ENCODE measurements at places on chromosomes 16 and 17.
A peak's percentile ranks its signal among the peaks of the same experiment; 100 is the strongest.

- DNase-seq = no peak
Observed at GRCh38 chr16:66427036-66427860, at the start of gene BEAN1. TSS of gene BEAN1 (plus strand) at chr16:66427295. CDS start at chr16:66437677, 10,382 bp downstream.

DNA sequence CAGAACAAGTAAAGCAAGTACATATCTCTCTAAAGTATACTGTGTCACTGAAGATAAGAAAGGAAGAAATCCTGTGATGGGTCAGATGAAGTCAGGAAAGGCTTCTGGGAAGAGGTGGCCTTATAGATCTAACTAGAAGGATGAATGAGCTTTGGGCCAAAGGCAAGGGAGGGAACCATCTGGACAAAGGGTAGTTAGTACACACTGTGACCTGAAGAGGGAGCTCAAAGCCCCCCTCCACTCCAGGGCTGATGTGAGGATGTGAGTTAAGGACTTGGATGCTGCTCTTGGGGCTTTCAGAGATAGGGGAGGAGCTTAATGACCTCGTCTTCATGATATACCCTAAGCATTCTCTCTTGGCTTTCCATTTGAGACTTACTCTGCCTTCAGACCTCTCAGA lies 185.3 kb upstream of the CACNG3 start:
- DNase-seq = peak; percentile 10

DNA sequence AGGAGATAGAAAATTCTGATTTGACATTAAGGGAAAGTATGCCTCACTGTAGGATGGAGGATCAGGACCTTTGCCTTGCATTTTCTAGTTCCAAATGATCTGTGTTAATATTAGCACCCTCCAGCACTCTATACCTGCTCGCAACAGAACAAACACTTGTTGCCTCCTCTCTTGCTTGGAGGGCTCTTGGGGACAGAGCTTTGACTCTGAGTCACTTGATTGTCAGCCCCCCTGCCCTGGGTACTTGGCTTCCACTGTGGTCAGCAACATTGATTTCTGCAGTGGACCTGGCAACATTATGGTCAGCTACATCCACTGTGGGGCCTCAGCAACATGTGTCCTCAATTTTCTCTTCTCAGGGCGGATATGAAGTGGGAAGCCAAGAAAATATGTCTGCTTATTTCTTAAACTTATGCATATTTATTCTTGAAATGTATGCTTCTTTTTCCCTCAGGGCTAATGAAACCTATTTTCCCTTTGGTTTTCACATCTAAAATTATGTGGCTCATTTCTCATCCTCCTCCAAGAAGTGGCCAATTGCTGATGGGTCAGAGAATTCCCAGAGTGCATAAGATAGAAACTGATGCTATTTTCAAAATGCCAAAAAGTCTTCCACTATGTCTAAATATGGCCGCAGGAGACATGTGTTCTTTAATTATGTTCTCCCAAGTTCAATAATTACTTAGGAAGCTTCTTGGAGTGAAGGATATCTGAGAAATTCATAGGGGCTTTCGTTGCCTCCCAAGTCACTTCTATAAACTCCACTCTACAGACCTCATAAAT lies 94.6 kb upstream of the SMIM36 start:
- no peak for DNase-seq

- peak; percentile 89 for DNase-seq
Observed at GRCh38 chr16:15427648-15428239, 6.6 kb upstream of the BMERB1 start.

DNA sequence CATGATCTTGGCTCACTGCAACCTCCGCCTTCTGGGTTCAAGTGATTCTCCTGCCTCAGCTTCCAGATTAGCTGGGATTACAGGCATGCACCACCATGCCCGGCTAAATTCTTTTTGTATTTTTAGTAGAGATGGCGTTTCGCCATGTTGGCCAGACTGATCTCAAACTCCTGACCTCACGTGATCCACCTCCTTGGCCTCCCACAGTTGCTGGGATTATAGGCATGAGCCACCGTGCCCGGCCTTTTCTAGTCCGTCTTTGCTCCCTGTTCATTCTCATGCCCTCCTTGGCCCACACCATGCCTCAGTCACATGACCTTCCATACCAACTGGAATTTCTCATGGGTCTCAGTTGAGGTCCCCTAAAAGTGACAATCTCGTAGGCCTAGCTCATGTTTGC lies 86.9 kb downstream of the SNX29 start:
- no peak for DNase-seq

DNA sequence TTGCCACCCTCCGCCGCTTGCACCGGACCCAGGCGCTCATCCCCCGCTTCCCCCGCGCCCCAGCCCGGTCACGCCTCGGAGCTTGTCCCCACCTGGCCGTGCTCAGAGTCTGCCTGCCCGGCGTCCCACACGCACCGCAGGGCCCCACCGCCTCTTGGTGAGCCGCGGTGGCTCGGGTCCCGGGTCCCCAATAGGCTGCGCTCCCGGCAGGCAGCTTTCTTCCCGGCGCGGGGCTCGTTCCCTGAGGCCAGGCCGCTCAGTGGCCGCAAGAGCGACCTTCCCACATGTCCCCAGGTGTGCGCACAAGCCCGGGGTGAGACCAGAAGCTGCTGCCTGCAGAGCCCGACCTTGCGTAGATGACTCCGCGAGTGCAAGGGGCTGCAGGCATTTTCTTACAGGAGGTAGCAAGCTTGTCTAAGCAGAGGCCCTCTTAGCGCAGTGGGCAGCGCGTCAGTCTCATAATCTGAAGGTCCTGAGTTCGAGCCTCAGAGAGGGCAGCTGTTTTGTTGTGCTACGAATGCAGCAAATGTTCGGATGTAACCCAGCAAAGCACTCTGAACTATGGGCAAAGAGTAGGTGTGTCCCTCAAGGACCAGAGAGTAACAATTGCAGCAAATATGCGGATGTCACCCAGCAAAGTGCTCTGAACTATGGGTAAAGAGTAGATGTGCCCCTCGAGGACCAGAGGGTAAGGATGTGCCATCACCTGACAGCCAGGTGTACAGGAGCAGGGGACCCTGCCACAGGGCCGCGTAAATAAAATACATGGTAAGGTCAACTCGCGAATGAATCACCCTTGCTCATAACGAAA lies 15.6 kb downstream of the TLE7 start:
- DNase-seq = peak; percentile 75

DNA sequence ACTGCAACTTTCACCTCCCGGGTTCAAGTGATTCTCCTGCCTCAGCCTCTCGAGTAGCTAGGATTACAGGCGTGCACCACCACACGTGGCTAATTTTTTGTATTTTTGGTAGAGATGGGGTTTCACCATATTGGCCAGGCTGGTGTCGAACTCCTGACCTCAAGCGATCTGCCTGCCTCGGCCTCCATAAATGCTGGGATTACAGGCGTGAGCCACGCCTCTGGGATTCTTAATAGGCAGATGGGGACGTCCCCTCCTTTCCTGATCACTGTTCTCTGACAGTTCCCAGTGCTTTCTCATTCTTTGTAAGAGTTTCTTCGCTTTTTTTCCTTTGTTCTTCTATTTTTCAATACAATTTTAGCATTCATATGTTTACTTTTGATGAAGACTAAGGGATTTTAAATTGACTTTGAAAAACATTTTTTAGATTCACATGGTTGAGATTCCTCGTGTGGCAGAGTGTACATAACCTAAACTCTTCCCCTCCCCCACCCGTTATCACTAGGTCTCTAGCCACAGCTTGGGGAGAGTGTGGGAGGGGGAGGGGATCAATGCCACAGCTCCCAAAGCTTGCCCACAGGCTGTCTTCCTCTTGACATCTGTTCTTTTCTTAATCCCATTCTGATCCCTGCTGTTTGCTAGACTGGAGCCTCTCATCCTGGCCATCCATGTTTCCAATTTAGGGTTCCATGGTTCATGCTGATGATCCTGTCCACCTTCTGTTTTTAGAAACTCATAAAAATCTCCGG lies 11.0 kb downstream of the ADORA2B start:
- no peak for DNase-seq

DNA sequence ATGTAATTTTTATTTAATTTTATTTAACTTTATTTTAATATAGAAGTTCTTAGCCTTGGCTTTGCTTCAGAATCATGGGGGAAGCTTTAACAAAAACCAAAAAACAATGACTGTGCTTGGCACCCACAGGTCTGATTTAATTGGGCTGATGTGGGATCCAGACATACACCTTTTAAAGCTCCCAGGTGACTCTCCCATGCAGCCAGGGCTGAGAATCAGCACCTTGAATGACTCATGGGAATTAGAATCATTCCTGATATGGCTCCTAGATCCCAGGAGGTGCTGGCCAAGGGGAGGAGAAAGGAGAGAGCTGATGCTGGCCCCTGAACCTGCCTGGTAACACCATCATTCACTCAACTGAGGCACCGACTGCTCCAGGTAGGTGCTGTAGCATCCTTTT lies 240.7 kb downstream of the PARN start:
- DNase-seq = no peak

DNA sequence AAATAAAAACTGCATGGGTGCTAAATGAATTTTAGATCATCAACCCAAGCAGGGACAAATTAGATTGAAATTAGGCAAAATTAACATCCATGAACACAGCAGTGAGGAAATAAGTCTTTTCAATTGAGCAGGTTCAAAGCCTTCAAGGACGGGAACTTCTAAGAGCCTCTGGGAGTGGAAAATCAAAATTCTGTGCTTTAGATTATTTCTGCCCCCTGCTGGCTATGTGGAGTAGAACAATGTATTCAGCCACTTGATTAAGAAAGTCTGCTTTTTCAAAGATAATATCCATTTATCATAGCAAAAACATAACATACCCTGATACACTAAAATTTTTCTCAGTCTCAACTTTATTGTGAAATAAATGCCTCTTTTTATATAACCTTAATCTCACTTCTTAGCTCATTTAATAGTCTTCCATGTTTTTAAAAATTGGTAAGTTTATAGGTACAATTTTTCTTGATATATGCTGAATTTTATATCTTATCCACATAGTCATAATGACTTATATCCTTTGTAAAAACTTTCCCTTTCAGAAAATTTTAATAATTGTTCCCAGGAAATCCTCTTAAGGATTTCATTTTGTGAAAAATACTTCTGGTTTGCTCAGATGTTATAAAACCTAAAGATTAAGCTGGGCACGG lies 28.1 kb upstream of the NOL11 start:
- peak; percentile 83 for DNase-seq

DNA sequence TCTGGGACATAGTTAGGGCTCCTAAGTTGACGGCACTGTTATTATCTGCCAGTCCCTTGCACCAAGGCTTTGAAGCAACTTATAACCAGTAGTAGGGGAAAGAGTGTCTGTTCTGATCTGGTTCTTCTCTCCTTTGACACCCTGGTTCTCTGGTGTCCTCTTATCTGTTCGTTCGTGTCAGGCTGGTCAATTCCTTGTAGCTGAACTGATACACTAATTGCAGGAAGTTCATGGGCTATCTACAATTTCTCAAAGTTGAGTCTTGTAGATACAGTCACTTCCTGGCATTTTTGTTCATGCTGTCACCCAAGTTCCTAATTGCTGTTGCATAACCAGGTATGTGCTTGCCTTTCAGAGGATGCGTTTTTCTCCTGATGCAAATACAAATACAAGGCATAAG lies 17.3 kb upstream of the MYO1D start:
- DNase-seq = no peak

GRCh38 chr17:15233022-15233805 lies 31.9 kb downstream of the PMP22 start:
- DNase-seq = peak; percentile 48

DNA sequence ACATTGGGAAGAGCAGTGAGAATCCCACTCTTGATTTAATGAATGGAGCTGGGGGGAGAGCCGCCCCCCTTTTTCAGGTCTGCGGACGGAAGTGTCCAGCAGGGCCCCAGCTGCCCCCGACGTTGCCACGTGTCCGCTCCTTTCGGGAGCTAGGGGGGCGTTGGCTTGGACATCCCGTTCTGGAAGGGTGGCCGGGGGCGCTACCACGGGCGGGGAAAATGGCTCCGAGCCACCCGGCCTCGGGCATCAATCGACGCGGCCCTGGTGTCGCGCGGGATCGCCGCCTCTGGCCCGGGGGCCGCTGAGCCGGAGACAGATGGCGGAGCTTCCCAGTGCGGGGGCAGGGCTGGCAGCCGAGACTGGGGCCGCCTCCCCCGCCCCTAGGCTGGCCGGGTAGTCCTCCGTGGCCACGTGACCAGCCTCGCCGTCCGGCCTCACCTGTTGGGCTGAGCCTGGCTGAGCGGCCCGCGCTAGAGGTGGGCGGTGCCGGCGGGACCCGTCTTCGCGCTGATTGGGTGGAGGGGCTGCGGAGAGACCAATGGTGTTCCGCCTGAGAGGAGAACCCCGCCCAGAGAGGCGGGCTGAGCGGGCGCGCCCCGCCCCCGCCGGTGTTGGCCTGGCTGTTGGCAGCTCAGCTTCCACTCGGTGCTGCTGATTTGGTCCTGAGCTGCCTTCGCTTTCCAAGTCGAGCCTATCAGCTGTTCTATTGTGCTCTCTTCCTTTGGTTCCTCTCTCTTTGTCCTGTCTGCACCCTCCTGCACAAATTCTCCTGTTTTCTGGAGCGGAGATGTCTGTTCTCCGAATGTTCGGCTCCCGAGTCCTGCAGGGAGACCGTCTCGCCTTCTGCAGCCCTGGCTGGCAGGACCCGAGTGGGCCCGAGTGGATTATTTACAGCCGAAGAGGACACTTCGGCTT lies 8.3 kb downstream of the HS3ST3B1 start:
- DNase-seq = peak; percentile 94

DNA sequence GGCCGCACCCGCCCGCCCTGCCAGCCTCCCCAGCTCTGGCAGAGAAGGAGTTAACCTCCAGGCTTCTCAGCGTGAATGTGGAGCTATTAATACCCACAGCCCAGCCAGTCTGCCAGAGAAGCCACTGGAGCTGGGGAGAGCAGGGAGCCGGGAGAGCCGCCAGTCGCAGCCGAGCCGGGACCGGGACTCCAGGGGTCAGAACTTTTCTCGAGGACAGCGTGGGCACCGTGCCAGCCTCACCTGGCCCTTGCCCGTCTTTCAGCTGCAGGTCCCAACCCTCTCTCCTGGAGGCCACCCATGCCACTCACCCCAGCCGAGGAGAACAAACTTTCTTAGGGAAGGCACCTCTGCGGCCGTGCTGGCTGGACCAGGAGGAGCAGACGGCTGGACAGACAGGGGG lies 33.8 kb upstream of the SBK1 start:
- peak; percentile 19 for DNase-seq

- no peak for DNase-seq
Observed at GRCh38 chr16:1072526-1073261, at the start of gene SSTR5. TSS of gene SSTR5 (plus strand) at chr16:1072747. CDS start at chr16:1078869, 6,122 bp downstream.

- DNase-seq = peak; percentile 27
Observed at GRCh38 chr17:44277976-44278375, 10.0 kb upstream of the SLC4A1 start.

DNA sequence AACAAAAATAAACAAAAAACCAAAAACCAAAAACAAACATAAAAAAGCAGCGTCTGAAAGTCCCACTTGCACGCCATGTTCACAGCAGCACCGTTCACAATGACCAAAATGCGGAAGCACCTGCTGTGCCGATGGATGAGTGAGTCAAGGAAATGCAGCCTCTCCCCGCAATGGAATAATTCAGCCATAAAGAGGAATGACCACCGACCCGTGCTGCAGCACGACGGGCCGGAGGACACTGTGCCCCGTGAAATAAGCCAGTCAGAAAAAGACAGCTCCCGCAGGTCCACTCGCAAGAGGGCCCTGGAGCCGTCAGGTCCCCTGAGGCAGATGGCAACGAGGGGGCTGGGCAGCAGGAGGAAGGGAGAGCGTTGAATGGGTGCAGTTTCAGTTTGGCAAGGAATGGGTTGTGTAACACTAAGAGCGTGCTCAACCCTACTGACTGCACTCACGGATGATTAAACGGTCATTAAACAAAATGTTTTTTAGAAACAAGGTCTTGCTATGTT lies 5.1 kb downstream of the CLCN7 start:
- no peak for DNase-seq

All from fibroblast of pulmonary artery (primary cell).